Activated naive CD8-positive, alpha-beta T cell treated with anti-CD3 and anti-CD28 coated beads, Interleukin-2, amount 50 U/mL, for 24 hours (primary cell): ENCODE measurements at places on chromosomes 12 and 14.

- DNase-seq, result peak; percentile 47
- H3K4me1 ChIP-seq, result peaks cover 44% of the 10 kb centered on the region
- peak overlapping the region; percentile 64 for H3K4me3 ChIP-seq
- H3K27ac ChIP-seq, result peak overlapping the region; percentile 76
These were observed 92.7 kb downstream of the DIP2B start for GRCh38 chr12:50597200-50598195.

DNA sequence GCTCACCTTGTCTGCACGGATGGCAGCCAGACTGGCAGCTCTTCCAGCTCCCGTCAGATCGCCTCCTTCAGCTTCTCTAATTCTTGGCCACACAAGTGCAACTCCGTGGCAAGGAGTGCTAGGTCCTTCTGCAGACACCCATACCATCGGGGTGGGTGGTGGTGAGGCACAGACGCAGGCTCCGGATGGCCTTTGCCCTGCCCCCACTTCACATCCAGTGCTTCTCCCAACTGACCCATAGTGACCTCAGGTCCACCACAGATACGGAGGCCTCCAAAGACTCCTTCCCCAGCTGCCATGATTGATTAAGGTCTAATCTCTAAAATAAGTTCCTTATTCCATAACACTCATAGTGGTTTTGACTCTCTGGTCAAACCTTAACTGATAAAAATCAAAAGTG is 19.9 kb upstream of the CD27 start:
- H3K27ac ChIP-seq, result peak overlapping the region; percentile 91
- H3K27me3 ChIP-seq, result no peaks in the 10 kb centered on the region
- H3K4me3 ChIP-seq, result peak overlapping the region; percentile 65
- no peaks in the 10 kb centered on the region for H3K36me3 ChIP-seq
- peaks cover 60% of the 10 kb centered on the region for H3K4me1 ChIP-seq
- no peak for DNase-seq

GRCh38 chr12:96770219-96771102 is 136.6 kb upstream of the NEDD1 start:
- no peak for DNase-seq
- H3K27me3 ChIP-seq, result peaks cover under 1% of the 10 kb centered on the region
- H3K27ac ChIP-seq, result no peak overlapping the region
- no peaks in the 10 kb centered on the region for H3K36me3 ChIP-seq
- no peak overlapping the region for H3K4me3 ChIP-seq

DNA sequence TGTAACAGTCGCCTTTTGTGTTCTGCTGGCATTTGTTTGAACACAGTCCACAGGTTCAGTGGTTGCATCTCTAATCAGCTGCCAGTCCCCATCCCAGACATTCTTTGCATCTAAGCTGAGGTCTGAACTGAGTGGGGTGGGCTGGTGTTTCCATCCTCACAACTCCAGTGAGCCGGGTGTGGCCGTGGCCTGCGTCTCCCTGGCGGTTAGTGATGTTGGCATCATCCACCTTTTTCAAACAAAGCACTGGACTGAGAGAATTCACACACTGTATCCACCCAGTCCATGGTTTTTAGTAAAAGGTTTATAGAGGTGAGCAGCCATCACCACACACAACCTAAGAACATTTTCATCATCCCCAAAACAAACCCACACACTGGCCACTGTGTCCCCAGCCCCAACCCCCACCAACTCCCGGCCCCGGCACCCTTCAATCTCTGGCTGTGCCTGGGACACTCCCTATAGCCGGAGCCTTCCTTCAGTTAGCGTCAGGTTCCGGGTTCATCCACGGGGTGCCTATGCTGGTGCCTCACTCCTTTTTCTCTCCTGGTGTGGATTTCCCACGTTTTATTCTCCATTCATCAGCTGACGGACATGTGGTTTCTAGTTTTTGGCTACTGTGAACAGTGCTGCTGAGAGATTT is 6.5 kb downstream of the DDX51 start:
- no peak for DNase-seq
- H3K27ac ChIP-seq, result peak overlapping the region; percentile 39
- no peaks in the 10 kb centered on the region for H3K27me3 ChIP-seq

GRCh38 chr12:11433664-11434063 is 38.3 kb upstream of the PRB2 start:
- H3K4me1 ChIP-seq, result peaks cover 18% of the 10 kb centered on the region
- no peaks in the 10 kb centered on the region for H3K27me3 ChIP-seq
- no peak for DNase-seq
- no peak overlapping the region for H3K27ac ChIP-seq
- no peaks in the 10 kb centered on the region for H3K36me3 ChIP-seq
- H3K4me3 ChIP-seq, result no peak overlapping the region

DNA sequence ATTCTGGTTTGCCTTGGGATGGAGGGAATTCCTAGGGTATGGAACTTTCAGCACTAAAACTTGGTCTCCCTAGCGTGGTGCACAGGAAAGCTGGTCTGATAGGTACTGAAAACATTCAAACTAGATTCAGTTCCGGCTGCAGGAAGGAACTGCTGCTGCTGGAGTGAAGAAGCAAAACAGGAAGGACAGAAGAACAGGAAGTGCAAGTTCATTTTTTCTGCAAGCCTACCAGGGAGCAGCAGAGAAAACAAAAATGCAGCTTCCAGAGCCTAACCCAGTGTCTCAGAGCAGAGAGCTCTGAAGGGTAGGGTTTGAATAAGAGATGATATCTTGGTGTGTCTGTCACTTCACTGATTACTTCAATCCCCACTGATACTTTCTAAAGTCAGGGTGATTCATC is 165.2 kb downstream of the VRK1 start:
- H3K27me3 ChIP-seq, result no peaks in the 10 kb centered on the region
- peak overlapping the region; percentile 8 for H3K4me3 ChIP-seq
- no peak for DNase-seq
- H3K4me1 ChIP-seq, result peaks cover 49% of the 10 kb centered on the region
- H3K27ac ChIP-seq, result peak overlapping the region; percentile 81

DNA sequence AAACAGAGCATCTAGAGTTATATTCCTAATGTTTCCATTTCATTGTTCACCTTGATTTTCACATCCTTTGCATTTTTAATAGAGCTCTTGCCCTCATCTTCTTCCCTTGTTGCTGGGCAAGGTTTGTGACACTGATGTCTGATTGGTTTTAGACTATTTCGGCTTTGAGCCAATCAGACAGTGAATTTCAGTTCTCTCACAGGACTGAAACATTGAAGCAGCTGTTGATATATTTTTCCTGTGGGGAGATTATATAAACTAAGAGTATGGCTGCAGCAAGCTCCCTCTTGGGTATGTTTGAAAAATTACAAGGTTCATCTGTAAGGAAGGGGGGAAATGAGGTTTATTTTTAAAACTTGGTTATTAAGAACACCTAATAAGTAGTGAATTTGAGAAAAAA is 51.2 kb downstream of the ATF7IP start:
- H3K27ac ChIP-seq, result peak overlapping the region; percentile 89
- H3K4me3 ChIP-seq, result peak overlapping the region; percentile 35
- no peaks in the 10 kb centered on the region for H3K27me3 ChIP-seq
- H3K36me3 ChIP-seq, result peaks cover 27% of the 10 kb centered on the region

GRCh38 chr12:124542021-124542949 is 25.1 kb downstream of the NCOR2 start:
- H3K27ac ChIP-seq, result no peak overlapping the region
- no peaks in the 10 kb centered on the region for H3K27me3 ChIP-seq
- H3K36me3 ChIP-seq, result no peaks in the 10 kb centered on the region
- H3K4me1 ChIP-seq, result peaks cover 55% of the 10 kb centered on the region
- no peak overlapping the region for H3K4me3 ChIP-seq

- no peak for DNase-seq
- peaks cover 19% of the 10 kb centered on the region for H3K27me3 ChIP-seq
- H3K36me3 ChIP-seq, result no peaks in the 10 kb centered on the region
- H3K4me3 ChIP-seq, result no peak overlapping the region
- no peaks in the 10 kb centered on the region for H3K4me1 ChIP-seq
These were observed 48.7 kb upstream of the CDKN3 start for GRCh38 chr14:54348001-54348611.

- no peak overlapping the region for H3K27ac ChIP-seq
- no peaks in the 10 kb centered on the region for H3K4me1 ChIP-seq
- H3K4me3 ChIP-seq, result no peak overlapping the region
These were observed 230.8 kb upstream of the NAV3 start for GRCh38 chr12:77599782-77600467.

DNA sequence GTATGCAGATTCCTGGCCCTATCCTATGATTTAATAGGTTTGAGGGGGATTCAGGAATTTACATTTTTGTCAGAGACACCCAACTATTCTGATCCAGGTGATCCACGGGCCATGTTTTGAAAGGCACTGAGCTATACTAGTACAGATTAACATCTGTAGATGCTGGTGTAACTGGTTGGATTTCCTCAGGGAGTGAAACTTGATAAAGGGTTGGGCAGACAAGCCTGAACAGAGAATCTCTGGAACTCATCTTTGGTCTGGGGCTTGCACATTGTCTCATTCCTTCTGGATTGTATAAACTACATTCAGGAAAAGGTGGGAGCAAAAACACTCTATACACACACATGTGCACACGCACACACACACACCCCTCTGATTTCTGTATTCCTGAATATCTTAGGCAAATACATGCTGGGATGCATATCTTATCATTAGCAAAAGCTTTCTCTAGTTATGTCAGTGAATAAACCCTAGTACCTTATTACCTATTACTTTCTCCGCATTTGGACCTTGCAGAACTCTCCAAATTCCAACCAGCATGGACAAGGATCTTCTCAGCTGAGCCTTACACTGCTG is 104.6 kb downstream of the SLC38A1 start:
- no peaks in the 10 kb centered on the region for H3K36me3 ChIP-seq
- no peak overlapping the region for H3K27ac ChIP-seq
- H3K4me3 ChIP-seq, result no peak overlapping the region

DNA sequence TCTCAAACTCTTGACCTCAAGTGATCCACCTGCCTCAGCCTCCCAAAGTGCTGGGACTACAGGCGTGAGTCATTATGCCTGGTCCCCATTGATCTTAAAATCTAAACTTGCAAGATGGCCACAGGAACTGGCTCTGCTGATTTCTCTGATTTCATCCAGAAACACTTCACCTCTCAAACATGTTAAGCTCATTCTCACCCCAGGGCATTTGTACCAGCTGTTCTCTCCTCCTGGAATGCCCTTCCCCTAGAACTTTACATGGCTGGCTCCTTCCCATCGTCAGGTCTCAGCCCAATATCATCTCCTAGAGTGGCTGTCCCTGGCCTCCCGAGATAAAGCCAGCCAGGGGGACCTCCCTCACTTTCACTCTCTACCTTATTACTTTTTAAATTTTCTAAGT is 5.3 kb upstream of the LRTM2 start:
- DNase-seq, result no peak
- H3K36me3 ChIP-seq, result no peaks in the 10 kb centered on the region
- no peak overlapping the region for H3K27ac ChIP-seq

GRCh38 chr14:99708449-99708848 is 24.4 kb downstream of the CYP46A1 start:
- H3K4me1 ChIP-seq, result no peaks in the 10 kb centered on the region
- H3K27me3 ChIP-seq, result peaks cover 11% of the 10 kb centered on the region
- no peak overlapping the region for H3K27ac ChIP-seq
- peaks cover 8% of the 10 kb centered on the region for H3K36me3 ChIP-seq
- no peak for DNase-seq

DNA sequence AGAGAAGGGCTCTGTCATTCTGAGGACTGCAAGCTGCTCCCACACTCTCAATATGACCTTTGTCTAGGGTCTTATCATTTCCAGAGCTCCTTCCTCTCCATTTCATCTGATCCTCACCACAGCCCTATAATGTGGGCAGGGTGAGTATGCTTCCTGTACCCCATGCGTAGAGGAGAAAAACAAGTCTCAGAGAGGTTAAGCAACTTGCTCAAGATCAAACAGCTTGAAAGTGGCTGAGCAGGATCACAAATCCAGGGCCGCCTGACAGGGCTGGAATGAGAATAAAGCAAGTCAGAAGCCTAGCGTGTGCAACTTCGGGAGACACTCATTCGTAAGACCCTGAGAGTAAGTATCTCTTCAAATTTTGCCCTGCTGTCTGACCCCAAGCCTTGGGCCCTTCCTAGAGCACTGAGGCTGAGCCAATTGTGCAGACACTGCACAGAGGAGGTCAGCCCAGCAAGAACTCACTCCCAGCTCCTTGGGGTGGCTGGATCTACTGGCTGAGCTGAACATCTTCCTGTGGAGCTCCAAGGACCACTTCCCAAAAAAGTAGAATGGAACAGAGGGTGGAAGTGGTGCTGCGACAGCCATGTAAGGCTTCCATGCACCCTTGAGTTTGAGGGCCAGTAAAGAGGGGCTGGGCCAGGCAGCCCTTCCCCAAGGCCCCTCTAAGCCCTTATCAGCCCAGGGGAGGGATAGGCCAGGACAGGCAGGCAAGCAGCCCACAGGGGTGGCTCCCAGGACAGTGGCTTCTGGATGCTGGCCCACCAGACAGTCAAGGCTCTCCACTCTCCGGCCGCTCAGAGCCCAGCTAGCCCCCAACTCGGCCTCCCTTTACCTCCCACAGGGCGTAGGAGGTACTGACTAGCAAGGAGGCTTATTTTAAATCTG is 10.5 kb downstream of the ZFP36L1 start:
- H3K36me3 ChIP-seq, result peaks cover 6% of the 10 kb centered on the region
- peak overlapping the region; percentile 47 for H3K4me3 ChIP-seq
- no peaks in the 10 kb centered on the region for H3K27me3 ChIP-seq
- no peak for DNase-seq
- H3K27ac ChIP-seq, result peak overlapping the region; percentile 71
- H3K4me1 ChIP-seq, result peaks cover 93% of the 10 kb centered on the region

DNA sequence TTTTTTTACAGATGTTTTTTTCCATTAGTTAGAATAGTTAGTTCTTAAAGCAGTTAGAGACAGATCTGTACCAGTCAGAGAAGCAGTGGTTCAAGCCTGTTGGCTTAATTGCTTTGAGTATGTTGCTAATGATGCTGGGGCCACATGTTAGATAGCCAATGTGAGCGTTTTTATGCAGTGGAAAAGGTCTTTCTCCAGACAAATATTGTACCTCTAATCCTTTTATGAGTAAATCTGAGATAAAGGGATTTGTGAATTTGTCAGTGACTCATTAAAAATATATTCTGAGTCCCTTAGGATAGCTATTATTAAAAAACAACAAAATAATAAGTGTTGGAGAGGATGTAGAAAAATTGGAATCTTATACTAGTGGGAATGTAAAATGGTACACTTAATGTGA is 154.2 kb downstream of the MSRB3 start:
- no peak overlapping the region for H3K4me3 ChIP-seq
- H3K36me3 ChIP-seq, result no peaks in the 10 kb centered on the region

DNA sequence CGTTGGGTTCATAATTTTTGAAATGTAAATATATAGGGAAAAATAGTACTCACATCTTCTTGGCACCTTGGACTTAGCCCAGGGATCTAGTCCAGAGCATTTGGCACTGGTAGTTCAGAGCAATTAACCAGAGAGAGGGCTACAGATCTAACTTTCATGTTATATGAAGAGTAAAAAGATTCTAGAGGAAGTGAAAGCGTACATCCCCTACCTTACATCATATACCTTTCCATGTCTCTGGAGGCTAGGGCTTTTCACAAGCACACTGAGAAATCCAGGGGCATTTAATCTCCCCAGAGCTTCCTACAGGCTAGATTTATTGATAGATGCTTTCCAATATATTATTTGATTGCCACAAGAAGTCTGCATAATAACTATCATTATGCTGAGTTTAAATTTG is 687.5 kb upstream of the FBXO33 start:
- no peaks in the 10 kb centered on the region for H3K4me1 ChIP-seq
- H3K36me3 ChIP-seq, result no peaks in the 10 kb centered on the region
- H3K4me3 ChIP-seq, result no peak overlapping the region
- DNase-seq, result no peak
- H3K27ac ChIP-seq, result no peak overlapping the region
- no peaks in the 10 kb centered on the region for H3K27me3 ChIP-seq

GRCh38 chr12:102759466-102759865 is 157.6 kb downstream of the PAH start:
- DNase-seq, result no peak
- H3K4me3 ChIP-seq, result no peak overlapping the region
- no peaks in the 10 kb centered on the region for H3K36me3 ChIP-seq
- no peak overlapping the region for H3K27ac ChIP-seq
